ENCODE measurements at places on chromosomes 16 and 17.

DNA sequence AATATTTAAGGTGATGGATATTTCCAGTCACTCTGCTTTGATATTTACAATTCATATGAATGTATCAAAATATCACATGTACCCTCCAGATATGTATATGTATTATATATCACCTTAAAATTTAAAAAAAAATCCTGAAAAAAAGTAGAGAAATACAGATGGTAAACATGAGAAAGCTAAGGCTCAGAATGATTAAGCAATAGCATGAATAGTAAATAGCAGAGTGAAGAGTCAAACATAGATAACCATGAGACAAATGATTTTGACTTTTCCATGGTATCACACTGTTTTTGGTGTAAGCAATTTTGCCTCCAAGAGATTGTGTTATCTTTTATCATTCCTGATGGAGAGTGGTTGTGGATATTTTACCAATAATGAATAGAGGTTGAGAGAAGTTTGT is 868.8 kb downstream of the CDH11 start:
- DNase-seq: no peak

DNA sequence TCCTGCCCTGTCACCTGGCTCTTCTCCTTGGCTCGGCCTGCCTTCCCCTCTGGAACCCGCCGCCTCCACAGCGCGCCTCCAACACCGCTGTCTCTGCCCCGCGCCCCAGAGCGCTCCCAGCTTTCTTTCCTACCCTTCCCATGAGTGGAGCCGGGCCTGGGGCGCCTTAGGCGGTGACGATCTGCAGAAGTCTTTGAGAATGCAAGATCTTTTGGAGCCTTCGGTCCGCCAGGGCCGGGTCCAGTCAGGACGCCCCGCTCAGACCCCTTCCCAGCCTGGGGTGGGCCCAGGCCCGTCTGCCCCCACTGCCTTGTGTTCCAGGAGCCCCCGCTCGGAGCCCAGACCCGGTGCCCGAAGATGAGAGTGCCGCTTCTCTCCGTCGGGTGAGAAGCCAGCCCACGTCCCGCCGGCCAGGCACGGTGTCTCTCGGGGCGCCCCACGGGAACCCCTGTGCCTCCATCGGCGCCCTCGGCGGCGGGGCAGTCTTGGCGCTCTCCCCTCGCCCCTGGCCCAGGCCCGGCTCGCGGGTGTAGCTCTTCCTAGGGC is 40.0 kb downstream of the MRM1 start:
- DNase-seq: no peak

DNA sequence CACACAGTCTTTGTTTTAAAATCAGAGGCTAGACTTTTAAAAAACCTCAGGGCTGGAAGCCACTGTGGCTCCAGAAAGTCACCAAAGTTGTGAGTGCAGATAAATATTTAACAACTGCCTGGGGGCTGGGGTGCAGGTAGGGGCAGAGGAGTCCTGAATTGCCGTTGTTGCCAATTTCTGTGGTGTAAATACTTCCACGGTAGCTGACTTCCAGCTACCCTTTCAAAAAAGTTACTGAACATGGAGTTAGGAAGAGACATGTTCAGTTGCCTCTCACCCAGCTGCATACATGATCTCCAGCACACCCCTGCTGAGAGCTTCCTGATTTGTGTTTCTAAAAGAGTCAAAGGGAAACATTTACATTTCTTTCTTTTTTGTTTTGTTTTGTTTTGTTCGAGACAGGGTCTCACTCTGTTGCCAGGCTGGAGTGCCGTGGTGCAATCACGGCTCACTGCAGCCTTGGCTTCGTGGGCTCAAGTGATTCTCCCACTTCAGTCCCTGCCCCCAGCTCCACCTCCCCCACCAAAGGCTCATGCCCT is 58.7 kb downstream of the PLXDC1 start:
- peak; percentile 24 for DNase-seq

DNA sequence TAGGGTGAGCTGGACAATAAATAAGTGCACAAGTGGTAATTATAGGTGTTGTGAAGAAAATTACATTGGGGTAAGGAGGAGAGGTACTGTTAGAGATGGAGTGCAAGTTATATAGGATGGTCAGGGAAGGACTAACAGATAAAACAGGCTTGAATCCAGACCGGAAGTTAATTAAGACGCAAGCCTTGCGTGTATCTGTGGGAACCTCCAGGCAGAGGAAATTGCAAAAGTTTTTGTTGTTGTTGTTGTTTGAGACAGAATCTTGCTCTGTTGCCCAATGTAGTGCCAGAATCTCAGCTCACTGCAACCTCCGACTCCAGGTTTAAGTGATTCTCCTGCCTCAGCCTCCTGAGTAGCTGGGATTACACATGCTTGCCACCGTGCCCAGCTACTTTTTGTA is 2.4 kb upstream of the ZNF18 start:
- no peak for DNase-seq

DNA sequence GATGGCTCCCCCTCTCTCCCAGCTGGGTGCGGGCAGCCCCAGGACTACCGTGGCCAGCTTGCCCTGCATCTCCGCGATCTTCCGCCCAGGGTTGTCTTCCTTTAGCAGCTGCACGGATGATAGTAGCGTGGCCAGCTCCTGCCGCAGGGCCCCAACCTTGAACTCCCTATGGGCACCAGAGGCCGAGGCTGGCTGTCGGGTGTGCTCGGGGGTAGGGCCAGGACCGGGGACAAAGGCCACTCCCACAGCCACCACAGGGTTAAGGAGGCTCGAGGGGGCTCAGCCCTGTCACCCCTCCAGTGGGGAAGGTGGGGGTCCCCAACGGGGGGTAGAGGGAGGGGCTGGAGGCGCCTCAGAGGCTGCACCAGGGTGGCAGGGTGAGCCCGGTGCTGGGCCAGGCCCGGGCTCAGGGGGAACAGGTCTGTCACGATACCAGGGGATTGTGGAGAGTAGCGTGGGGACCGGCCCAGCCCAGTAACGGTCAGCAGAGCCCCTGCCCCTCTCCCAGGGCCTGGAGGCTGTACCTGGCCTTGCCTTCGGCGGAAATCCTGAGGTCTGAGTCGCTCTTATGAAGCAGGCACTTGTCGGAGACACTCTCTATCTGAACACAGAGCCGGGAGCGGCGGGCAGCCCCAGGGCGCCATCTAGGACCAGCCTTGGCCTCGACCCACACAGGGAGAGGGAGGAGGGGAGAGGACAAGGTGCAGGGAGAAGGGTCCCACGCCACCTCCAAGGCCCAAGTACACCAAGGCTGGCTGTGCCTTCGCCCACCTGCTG is 5.2 kb downstream of the PERCC1 start:
- no peak for DNase-seq

DNA sequence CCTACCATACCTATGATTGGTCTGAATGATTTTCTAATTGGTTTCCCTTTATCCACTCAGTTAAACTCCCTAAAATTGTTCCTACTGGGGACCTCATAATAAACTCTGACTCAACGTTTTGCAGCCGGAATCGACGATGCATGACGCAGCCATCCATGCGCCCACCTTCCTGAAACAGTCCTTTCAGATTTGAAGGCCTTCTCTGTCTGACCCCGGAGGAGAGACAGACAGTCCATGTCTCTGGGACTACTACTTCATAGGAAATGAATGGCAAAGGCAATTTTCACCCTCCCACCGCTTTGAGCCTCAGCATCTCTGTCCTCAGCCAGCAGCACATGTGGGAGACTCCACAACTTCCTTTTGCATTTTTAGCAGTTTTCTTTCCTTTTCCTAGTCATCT is 13.5 kb downstream of the VAT1L start:
- DNase-seq: no peak

DNA sequence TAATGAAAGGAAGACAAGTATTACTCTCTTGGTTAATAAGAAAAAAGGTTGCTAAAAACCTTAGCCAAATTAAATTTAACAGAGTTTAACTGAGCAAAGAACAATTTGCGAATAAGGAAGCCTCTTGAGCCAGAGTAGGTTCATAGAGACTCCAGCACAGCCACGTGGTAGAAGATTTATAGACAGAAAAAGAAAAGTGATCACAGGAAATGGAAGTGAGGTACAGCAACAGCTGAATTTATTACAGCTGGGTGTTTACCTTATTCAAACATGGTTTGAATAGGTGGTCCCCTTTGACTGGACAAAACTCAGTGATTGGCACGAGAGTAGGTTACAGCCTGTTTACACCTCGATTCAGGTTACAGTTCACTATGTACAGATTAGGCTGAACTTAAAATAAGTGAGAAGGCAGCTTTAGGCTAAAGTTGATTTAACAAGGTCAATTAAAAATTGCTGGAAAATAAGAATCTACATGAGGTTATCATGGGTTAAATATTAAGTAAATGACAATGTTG is 3.3 kb upstream of the CCL15 start:
- peak; percentile 10 for DNase-seq

- DNase-seq: no peak
Observed at GRCh38 chr17:79160980-79161636, 86.5 kb downstream of the ENGASE start.

- no peak for DNase-seq
Observed at GRCh38 chr17:74386386-74386785, 19.1 kb downstream of the GPR142 start.

DNA sequence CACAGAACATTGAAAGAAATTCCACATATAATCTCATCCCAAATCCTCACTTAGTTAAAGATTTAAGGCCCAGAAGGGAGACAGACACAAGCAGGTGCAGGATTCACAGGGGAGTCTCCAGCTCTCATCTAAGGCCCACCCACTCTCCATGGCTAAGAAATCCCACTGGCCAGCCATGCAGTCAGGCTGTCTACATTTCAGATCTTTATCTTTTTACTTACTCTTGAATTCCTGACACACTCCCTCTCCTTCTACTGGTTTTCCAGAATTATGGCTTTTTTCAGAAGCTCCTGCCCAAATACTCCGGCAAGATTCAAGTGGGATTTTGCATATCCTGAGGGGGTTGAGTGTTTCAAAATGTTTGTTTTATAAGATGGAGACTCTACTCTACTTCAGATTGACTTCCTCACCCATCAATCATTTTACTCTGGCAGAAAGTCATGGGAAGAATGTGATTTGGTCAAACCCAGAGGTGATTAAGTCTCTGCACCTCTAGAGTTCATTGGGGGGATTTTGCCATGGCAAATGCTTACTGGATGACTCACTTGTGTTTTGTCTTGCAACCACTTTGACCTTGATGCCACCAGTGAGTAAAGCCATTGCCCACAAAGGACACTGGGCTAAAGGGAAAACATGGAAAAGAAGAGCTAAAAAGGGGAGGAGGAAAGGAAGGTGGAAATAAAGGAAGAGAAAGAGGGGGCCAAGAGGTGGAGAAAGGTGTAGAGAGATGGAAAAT is 688.8 kb upstream of the SALL1 start:
- no peak for DNase-seq

DNA sequence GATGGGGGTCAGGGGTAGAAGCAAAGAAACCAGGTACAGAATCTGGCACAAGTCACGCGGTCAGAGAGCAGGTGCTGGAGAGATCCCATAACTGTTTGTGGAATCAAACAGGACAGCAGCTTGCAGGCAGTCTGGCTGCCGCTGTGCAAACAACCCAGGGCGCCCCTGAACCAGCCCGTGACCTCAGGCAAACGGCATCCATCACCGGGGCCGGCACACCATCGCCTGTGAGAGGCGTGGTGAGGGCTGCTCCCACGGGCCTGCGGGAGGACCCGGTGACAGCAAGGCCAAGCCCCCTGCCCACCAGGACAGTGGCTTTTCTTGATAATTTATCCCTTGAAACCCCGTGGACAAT is 47.9 kb downstream of the CBFA2T3 start:
- DNase-seq: no peak

DNA sequence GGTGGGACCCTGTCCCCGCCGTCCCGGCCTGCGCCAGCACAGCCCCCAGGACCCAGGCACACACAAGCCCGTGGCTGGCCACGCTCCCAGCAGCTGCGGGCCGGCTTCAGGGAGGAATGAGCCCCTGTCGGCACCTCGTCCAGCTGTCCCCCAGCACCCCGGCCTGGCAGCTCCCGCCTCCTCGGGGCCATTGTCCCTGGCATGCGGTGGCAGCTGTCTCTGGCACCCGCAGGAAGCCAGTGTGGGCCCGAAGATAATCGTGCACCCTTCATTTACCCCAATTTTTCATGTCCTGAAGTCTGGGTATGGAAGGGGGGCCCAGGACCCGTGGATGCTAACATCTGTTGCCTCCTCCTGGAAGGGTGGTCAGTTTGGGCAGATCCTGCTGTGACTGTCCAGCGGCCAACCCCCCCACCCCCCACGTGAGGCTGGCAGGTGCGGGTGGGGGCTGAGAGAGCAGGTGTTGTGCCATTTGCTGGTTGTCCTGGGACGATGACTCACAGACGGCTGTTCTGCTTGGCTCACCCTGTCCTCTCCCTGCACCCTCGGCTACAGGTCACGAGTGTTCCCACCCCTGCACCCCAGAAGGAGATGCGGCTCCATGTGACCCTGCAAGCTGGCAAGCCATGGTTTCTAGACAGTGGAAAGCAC is 4.0 kb upstream of the LMF1 start:
- DNase-seq: no peak

DNA sequence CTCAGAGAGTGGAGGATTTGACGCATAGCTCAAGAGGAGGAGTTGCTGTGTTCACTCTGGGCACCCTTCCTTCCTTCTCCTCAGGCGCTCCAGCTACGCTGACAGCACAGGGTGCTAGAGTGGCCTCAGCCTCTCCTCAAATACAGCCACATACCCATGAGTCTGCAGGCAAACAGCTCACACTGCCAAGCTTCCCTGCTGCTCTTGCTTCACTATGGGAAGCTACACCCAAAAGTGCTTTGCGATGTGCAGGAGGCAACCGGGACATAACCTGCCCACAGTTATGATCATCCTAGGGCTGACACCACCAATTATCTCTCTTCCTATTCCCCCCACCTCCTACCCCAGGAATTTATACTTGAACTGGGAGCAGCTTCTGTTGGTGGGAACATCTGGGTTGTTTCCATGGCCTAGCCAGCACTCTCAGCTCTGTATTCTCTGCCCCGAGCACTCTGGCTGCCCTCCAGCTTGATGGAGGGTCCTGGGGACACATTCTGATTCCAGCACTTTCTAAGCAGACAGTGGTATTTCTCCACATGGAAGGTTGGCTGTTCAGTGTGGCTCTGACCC is 40.3 kb upstream of the SREBF1 start:
- no peak for DNase-seq

- DNase-seq: no peak
Observed at GRCh38 chr17:78895322-78895721, 7.7 kb downstream of the CEP295NL start.

GRCh38 chr17:49676276-49676868 is 1.5 kb downstream of the SPOP start:
- peak; percentile 94 for DNase-seq

DNA sequence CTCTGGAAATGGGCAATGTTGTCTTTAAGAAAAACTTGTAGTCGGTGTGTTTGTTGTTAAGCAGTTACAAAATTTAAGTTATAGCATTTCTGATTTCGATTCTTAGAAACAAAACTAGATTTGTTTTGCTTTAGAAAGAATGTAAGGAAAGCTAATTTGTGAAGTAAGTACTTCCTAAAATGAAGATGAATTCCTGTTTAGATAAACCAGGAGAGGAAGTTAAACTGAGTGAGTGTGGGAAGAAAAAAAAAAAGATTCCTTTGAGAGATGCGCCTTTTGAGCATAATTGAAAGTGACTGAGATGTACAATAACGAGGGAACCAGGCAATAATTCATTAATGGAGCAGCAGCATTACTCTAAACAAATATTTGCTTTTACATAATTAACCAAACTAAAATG is 52.4 kb upstream of the ALOX12 start:
- DNase-seq: no peak

GRCh38 chr17:17758941-17759563 is 77.7 kb downstream of the SREBF1 start:
- no peak for DNase-seq

- no peak for DNase-seq
Observed at GRCh38 chr17:35949401-35949800, 5.9 kb upstream of the LYZL6 start.

- no peak for DNase-seq
Observed at GRCh38 chr16:4090351-4090851, 25.8 kb downstream of the ADCY9 start.

Data from B cell (primary cell).